Hematopoietic multipotent progenitor cell treated with erythropoietin and hydrocortisone succinate and interleukin-3 and kit ligand, for 4 days (in vitro differentiated cells): ENCODE measurements at places on chromosomes 3 and 15.

DNA sequence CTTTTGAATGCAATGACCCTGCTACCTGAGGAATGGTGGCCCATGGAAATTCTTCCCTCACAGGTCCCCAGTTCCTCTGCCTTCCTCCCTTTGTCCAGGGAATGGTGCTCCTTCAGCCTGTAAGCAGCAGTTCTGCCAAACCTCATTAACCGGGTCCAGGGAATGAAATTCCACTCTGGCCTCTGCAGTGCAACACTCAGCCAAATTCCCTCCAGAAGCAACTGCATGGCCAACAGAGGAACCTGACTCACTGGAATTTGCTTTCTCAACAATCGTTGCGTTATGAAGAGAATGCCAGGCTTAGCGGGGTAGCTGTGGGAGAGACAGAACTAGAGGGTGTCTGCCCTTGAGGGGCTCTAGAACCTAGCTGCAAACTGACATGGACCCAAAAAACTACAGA is 449.4 kb upstream of the PROK2 start:
- no peak for DNase-seq

DNA sequence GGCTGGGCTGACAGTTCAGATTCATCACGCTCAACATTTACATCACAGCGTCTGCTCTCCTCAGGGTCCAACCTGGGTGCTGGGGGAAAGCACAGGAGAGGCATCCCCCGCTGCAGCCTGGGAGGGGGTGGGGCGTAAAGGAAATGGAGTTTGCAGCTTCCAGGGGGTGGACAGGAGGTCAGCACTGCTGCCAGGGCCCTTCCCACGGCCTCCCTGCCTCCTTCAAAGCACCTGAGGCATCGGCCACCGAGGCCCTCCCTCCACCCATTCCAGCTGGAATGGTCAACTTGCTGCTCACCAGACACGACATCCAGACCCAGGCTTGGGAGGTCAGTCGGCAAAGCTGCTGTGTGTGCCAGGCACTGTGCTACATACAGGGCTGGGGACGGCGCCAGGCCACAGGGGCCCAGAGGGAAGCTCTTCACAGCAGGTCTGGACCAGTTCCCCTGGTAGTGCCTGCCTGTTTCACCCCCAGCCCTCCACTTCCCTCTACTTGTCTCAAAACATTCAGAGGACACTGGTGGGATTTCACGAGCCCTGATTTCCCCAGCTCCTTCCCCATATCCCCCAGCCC is 120.7 kb downstream of the ANP32A start:
- peak; percentile 19 for DNase-seq

- no peak for DNase-seq
Measured at GRCh38 chr15:66405615-66406014, 18.9 kb downstream of the MAP2K1 start.

- DNase-seq, result no peak
Measured at GRCh38 chr15:101037090-101037830, 118.1 kb downstream of the LRRK1 start.

- DNase-seq, result no peak
Measured at GRCh38 chr3:132154619-132155018, 119.8 kb upstream of the CPNE4 start.

DNA sequence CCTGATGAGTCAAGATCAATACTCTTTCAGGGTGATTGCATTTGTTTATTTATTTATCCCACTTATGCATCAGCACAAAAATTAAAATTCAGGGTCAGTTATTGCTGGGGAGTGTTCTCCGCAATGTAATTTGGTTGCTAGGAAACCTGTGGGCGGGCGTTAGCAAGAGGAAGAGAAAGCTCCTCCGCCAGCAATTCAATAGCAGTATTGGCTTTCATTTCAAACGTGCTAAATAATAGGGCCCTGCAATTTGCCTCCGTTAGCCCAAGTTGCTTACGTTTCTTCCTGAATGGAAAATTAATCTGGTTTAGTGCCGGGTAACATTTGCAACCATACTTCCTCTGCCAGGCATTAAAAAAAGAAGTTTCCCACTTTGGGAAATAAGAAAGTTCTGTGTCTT is 35.5 kb upstream of the PLCL2 start:
- peak; percentile 85 for DNase-seq

- no peak for DNase-seq
Measured at GRCh38 chr15:84552896-84553295, 47.9 kb upstream of the ZSCAN2 start.

DNA sequence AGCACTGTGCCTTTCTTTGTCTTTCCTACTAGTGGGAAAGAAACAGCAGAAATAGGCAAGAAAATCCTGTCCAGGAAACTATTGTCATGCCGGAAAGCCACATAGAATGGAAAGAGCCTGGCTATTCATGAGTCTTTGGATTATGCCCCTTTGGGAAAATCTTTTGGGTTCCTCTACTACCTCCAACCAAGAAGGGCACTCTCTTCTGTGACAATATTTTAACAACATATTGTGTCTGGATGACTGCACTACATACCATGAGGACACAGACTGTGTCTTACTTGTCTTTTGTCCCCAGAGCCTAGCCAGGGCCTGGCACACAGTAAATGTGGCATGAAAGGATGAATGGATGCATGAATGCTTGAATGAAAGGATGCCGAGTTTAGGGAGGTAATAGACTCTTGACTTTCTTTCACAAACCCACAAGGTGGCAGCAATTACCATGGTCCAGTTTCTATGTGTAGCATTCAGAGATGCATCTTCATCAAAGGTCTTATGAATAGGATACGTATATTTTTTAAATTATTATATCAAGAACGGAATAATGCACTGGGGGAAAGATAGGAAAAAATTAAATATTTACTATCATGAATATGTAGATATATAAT is 30.3 kb downstream of the ARL14 start:
- peak; percentile 83 for DNase-seq

- DNase-seq, result no peak
Measured at GRCh38 chr15:57914350-57915055, 151.0 kb downstream of the ALDH1A2 start.

GRCh38 chr3:17040990-17041377 is 156.2 kb downstream of the PLCL2 start:
- no peak for DNase-seq

DNA sequence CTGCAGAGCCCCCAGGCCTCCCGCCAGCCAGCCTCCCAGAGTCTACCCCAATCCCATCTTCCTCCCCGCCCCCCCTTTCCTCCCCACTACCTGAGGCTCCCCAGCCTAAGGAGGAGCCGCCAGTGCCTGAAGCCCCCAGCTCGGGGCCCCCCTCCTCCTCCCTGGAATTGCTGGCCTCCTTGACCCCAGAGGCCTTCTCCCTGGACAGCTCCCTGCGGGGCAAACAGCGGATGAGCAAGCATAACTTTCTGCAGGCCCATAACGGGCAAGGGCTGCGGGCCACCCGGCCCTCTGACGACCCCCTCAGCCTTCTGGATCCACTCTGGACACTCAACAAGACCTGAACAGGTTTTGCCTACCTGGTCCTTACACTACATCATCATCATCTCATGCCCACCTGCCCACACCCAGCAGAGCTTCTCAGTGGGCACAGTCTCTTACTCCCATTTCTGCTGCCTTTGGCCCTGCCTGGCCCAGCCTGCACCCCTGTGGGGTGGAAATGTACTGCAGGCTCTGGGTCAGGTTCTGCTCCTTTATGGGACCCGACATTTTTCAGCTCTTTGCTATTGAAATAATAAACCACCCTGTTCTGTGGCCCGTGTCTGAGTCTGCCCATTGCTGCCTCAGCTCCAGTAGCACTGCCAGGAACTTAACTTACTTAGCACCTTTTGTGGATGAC is 32.2 kb downstream of the PTPN23 start:
- DNase-seq, result no peak

DNA sequence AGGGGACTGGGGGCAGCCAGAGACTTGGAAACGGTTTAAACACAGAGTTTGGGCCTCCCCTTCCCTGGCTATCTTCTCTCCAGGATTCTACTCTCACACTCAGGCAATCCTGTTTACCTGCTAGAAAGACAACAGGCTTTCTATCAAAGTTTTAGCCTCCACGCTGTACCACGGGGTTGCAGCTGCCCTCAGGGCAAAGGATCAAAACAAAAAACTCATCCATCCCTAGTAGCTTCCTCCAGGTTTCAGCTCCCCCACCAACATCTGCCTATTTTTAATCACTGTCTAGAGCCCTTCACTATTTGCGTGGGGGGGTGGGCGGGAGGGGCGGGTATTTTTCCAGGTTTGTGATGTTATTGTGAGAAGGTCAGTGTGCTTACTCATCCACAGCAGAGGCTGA is 286.8 kb upstream of the TRIM42 start:
- no peak for DNase-seq

DNA sequence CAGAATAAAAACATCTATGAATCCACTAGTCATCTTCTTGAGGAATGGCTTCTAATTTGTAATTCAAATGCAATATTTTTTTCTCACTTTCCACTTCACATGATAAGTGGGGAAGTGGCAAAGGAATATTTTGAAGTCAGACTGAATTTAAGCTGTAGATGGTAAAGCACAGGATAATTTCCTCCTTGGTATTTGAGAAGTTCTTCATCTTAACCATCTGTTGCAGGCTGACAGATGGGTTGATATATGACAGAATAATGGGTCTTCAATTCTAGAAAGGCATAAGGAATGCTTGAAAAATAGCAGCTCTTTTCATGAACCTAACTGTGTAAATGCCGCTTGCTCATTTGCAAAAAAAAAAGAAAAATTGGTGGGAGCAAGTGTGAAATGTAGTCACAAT is 66.5 kb upstream of the SNTN start:
- DNase-seq, result no peak

DNA sequence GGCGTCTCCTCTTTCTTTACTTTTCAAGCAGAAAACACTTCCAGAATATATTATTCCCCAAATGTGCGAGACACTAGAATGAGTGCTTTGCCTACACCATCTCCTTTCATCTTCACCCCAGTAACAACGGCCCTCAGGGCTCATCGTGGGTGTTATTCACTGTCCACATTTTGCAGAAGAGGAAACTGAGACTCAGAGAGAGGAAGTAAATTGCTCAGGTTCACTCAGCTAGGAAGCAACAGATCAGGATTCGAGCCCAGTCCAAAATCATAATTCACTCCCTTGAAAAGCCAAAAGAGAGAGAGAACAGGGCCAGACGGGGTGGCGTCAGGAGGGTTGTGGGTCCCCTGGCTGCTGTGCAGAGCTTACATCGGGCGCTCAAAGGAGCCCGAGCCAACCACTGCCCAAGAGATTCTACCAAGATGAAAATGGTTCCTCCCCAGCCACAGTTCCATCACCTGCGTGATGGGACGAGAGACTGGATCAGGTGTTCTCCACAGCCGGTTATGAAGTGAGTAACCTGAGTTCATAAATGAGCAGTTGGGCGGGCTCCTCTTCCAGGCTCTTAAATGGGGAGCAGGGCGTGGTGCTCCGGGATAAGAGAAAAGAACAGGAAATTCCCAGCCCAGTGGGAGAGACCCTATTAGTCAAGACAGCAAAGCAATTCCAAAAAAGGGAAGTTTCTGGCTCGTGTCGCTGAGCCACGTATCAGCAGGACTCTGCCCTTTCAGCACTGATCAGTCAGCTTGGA is 48.6 kb upstream of the FLNB start:
- peak; percentile 49 for DNase-seq

DNA sequence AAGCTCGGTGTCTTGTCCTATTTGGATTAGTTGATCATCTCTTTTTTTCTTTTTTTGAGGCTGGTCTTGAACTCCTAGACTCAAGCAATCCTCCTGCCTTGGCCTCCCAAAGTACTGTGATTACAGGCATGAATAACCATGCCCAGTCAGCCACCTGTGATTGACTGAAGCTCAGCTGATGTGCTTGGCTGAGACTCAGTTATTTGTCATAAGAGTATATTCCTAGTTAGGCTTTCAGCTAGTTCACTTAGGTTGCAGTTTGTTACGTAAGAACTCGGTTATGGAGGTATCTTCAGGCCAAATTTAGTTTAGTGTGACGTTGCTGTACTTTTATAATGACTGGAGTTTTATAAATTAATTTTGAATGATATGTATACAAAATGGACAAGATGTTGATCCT is 365.0 kb downstream of the SV2B start:
- DNase-seq, result no peak

- DNase-seq, result no peak
Measured at GRCh38 chr3:52351762-52352368, 35.7 kb downstream of the DNAH1 start.

DNA sequence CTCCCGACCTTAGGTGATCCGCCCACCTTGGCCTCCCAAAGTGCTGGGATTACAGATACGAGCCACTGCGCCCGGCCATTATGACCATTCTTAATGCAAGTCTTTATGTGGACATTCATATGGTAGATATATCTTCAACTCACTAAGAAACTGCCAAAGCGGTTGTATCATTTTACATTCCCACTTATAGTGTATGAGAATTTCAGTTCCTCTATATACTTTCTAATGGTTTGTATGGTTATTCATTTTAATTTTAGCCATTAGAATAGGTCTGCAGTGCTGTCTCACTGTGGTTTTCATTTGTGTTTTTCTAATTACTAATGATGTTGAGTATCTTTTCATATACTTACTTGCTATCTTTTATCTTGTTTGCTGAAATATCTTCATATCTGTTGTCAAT is 32.5 kb downstream of the TCF12 start:
- no peak for DNase-seq

DNA sequence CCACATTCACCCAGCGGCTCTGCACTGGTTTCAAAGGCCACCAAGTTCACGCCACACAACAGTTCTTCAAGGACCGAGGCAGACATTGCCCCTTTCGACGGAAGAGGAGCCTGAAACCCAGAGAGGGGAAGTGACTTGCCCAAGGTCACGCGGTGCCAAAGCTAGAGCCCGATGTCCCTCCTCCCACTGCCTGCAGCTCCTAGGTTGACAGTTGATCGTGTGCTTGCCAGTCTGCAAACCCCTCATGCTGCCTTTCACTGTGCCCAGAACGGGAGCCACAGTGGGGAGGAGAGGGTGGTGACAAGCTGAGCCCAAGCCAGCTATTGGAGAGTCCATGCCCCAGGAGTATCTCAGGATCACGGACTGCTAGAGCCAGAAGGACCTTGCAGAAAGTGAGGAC is 230.9 kb downstream of the XXYLT1 start:
- peak; percentile 24 for DNase-seq

- DNase-seq, result no peak
Measured at GRCh38 chr3:49787182-49787464, 781 bp upstream of the IP6K1 start.

- DNase-seq, result peak; percentile 63
Measured at GRCh38 chr15:78177447-78177873, 28.3 kb downstream of the IDH3A start.

- DNase-seq, result no peak
Measured at GRCh38 chr3:48414376-48415250, 15.3 kb downstream of the PLXNB1 start.

- no peak for DNase-seq
Measured at GRCh38 chr3:41286305-41286704, 87.0 kb downstream of the CTNNB1 start.

- DNase-seq, result no peak
Measured at GRCh38 chr3:36201546-36201945, 178.8 kb upstream of the STAC start.
